Activated CD8-positive, alpha-beta memory T cell treated with anti-CD3 and anti-CD28 coated beads for 1 hour (primary cell): ENCODE measurements at places on chromosomes 5 and 9.

- no peak for DNase-seq
These were observed 11.1 kb upstream of the TTC23L start for GRCh38 chr5:34827588-34828506.

GRCh38 chr5:150623878-150624216 lies 16.6 kb upstream of the SYNPO start:
- no peak for DNase-seq

DNA sequence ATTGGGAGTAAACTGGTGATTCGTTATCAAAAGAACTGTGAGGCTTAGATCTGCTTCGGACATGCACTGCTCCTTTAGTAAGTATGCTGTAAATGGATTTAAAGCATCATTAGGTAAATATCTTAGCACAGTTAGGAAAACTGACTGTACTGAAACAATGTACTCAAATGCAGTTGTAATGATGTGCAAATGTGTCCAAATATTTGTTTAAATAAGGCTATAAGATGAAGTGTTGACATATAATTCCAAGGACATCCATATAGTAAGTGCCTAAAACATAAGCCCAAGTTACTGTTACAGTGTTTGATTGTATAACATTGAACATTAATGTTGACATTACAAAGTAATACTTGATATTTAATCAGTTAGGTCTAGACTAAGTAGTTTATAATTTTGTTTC lies 512.5 kb upstream of the CDH18 start:
- no peak for DNase-seq

GRCh38 chr5:157464519-157465171 lies 4.6 kb downstream of the NIPAL4 start:
- no peak for DNase-seq

DNA sequence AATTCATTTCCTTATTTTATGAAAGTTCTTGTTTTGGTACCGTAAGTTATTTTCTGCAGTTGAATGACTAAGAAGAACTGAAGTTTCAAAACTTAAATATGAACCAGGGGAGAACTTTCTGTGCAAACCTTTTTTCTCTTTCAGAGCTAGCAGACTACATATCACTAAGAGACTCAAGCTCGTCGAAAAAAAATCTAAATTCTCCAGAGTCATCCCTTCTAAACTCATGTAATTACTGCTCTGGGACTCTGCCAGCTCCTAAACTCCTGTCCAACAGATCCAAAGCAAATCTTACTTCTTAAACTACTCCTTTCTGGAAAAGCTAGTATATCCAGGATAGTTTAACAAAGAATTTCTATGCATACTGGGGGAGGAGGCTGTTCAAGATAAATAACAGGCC lies 87.0 kb upstream of the NR5A1 start:
- no peak for DNase-seq

DNA sequence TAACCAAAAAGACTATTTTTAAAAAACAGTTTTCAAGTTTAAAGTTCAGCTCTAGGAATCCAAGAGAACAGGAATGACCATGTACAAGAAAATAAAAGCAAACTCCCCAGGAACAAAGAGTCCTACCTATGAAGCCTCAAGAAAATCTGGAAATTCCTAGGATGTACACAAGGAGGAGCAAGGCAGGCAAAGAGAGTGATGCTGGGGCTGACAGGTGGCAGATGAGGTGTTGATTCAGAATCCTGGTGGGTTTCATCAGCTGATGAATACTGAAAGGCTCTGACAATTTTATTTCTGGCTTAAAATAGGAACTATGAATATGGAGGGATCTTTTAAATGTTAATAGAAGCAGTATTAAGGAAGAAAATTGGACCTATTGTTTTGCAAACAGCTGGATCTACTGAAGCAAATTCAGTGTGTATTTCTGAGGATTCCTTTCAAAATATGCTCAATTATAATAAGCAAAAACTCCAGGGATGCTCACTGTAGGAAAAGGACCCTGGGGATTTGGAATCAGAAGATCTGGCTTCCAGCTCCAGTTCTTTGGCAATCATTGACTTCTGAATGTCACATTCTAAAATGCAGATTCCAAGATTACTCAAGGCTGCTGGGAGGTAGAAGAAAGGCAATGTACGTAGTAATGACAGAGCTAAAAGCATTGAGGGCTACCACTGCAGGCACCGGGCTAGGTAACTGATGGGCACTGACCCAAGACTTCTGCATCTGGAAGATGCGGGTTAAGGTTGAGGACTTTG lies 28.0 kb upstream of the SH3RF2 start:
- DNase-seq: no peak
